HT-29 (cell line): ENCODE measurements at places on chromosomes 3 and 15. TPM values are rescaled to one million over a fixed set of nuclear protein-coding genes. Genes with fewer than 3 reads are reported as not detected.

The EHHADH gene
- total RNA-seq = 2.3 and 3.7 TPM in 2 replicates

The SOX14 gene
- total RNA-seq = not detected in 2 replicates

The MRPL46 gene
- total RNA-seq = 33.7 and 47.3 TPM in 2 replicates

The FRMD5 gene
- total RNA-seq = 4.3 and 5.8 TPM in 2 replicates

The AQP9 gene
- total RNA-seq = not detected in 2 replicates

The TMEM207 gene
- not detected in 2 replicates for total RNA-seq

The TRIM71 gene
- not detected in 2 replicates for total RNA-seq

The CD86 gene
- not detected in 2 replicates for total RNA-seq

The RASL12 gene
- total RNA-seq = not detected in 2 replicates

The WDR93 gene
- total RNA-seq = 0.08 and 0.61 TPM in 2 replicates

The KNG1 gene
- not detected in 2 replicates for total RNA-seq

The MANF gene
- total RNA-seq = 58.8 and 62.9 TPM in 2 replicates

The OXNAD1 gene
- 5.7 and 7.0 TPM in 2 replicates for total RNA-seq

The FOXL2NB gene
- total RNA-seq = not detected in 2 replicates

The ERICH6 gene
- not detected in 2 replicates for total RNA-seq

The ZKSCAN7 gene
- total RNA-seq = not detected in 2 replicates

The ASB14 gene
- not detected in 2 replicates for total RNA-seq

The UNC13C gene
- not detected in 2 replicates for total RNA-seq

The UROC1 gene
- total RNA-seq = not detected in 2 replicates

The MGLL gene
- 83.6 and 95.0 TPM in 2 replicates for total RNA-seq

The LTF gene
- total RNA-seq = 0.03 and 1.1 TPM in 2 replicates

The ENTPD3 gene
- total RNA-seq = not detected in 2 replicates

The EXD1 gene
- not detected in 2 replicates for total RNA-seq

The GLDN gene
- 0.97 and 2.3 TPM in 2 replicates for total RNA-seq

The MYO1E gene
- total RNA-seq = 77.4 and 86.2 TPM in 2 replicates

The C2CD4A gene
- total RNA-seq = 0.10 and 0.58 TPM in 2 replicates

The GOLGA6A gene
- not detected in 2 replicates for total RNA-seq

The NR2E3 gene
- 0.13 and 0.46 TPM in 2 replicates for total RNA-seq

The TMOD2 gene
- total RNA-seq = 0.08 and 0.46 TPM in 2 replicates

The SLC6A20 gene
- 8.0 and 8.3 TPM in 2 replicates for total RNA-seq

The CTXND1 gene
- total RNA-seq = not detected in 2 replicates

The PARL gene
- total RNA-seq = 45.2 and 45.9 TPM in 2 replicates

The DPPA2 gene
- not detected in 2 replicates for total RNA-seq

The PLOD2 gene
- 9.9 and 10.1 TPM in 2 replicates for total RNA-seq

The NANOGP8 gene
- not detected in 2 replicates for total RNA-seq

The ABI3BP gene
- not detected in 2 replicates for total RNA-seq

The MKRN2OS gene
- 0.13 and 0.60 TPM in 2 replicates for total RNA-seq

The CCDC33 gene
- 9.9 and 17.0 TPM in 2 replicates for total RNA-seq

The ESYT3 gene
- total RNA-seq = not detected in 2 replicates

The GPR62 gene
- total RNA-seq = not detected in 2 replicates

The LMAN1L gene
- total RNA-seq = not detected in 2 replicates

The SEMA6D gene
- total RNA-seq = not detected in 2 replicates

The PLSCR2 gene
- not detected in 2 replicates for total RNA-seq

The ROBO2 gene
- total RNA-seq = 0.55 and 2.8 TPM in 2 replicates

The LPP gene
- 8.6 and 22.1 TPM in 2 replicates for total RNA-seq

The ZNF660 gene
- not detected in 2 replicates for total RNA-seq

The GABRR3 gene
- total RNA-seq = not detected in 2 replicates

The PLSCR5 gene
- total RNA-seq = not detected in 2 replicates

The SH3GL3 gene
- not detected in 2 replicates for total RNA-seq

The LRTM1 gene
- total RNA-seq = not detected in 2 replicates
